IPS DF 19.7 (cell line): ENCODE measurements at places on chromosomes 3 and 15.

- no peak for DNase-seq
Measured at GRCh38 chr3:50241713-50242380, 5.8 kb downstream of the GNAI2 start.

- DNase-seq, result no peak
Measured at GRCh38 chr3:170233530-170233929, 11.3 kb downstream of the PRKCI start.

- no peak for DNase-seq
Measured at GRCh38 chr3:73542136-73542535, 82.6 kb downstream of the PDZRN3 start.

DNA sequence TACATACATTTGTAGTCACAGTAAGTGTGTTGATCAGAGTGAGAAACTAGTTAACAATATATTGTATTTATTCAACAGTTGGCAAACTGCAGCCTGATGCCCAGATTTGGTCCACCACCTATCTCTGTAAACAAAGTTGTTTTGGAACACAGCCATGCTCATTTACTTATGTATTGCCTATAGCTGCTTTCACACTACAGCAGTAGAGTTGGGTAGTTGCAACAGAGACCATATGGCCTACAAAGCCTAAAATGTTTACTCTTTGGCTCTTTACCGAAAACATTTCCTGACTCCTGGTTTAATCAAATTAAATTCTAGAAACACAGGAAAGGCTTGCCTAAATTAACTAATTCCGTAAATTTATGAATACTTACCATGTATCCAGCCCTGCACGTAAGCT lies 39.4 kb downstream of the CMC1 start:
- DNase-seq, result no peak

DNA sequence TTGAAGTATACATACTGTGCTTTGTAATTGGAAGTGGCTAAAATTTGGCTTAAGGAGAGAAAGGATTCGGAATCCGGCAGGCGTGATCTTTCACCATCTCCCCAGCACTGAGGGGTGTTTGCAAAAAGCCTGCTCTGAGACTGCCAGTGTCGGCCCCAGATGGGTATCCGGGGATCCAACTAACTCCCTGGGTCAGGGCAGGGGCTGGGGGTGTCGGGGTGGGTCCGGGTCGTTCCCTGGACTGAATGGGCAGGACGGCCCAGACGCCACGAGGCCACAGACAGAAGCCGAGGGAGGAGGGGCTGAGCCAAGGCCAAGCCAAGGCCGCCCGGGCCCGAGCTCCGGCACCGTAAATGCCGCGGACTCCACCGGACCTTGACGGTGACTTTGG lies 349 bp downstream of the PPIB start:
- no peak for DNase-seq

DNA sequence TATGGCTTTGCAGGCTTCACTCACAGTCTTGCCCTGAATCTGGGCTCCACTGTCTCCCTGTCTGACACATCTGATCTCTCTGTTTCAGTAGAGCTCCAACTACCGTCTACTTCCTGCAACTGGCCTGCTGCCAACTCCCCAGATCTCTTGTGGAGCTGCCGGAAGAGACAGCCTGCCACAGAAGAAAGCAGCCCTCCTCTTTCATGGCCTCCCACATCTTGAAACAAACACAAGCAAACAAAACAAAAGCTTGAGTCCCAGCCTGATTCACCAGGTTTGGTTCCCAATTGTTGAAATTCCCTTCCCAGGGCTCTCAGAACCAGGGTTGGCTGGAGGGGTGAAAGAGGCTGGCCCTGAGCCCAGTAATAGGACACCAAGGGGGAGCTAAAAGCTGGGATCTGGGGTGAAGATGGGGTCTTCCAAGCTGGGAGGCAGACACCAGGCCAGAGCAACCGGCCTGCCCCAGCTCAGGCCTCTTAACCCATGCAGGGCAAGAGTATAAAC lies 55.3 kb upstream of the CA12 start:
- no peak for DNase-seq

GRCh38 chr15:70264014-70264582 lies 166.4 kb upstream of the TLE3 start:
- no peak for DNase-seq

GRCh38 chr3:44048196-44048924 lies 193.3 kb upstream of the TOPAZ1 start:
- no peak for DNase-seq

DNA sequence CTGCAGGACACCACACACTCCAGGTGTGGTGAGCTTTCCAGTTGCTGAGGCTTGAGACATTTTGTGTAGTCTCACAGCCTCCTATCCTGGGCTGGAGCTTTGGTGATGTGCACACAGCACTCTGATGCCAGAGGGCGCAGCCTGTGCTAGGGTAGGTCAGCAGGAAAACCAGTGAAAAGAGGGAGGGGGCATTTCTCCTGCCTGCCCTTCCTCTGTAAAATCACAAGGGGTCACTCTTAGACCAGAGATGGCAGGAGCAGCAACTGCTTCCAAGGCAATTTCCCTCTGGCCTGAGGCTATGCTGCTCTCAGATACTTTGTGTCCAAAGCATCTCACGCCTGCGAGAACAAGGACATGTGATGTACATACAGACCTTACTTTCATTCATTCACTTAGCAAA lies 16.5 kb upstream of the MUSTN1 start:
- peak; percentile 42 for DNase-seq

DNA sequence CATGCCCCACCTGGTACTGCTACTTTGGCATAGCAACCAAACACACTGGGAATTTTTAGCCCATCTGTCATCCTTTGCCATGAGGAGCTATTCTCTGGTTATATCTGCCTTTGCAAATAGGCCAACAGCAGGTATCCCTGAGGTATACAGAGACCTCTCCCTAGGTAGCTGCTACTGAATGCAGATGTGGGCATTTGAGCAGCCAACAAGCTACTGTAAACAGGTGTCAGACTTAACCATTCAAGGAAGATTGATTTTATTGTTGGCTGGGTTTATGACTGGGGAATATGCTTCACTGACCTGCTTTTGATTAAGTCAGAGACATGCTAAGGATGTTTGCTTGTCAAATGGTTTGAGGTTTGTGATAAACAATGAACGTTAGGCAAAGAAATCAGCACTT lies 183.2 kb downstream of the OXSM start:
- no peak for DNase-seq

- DNase-seq, result no peak
Measured at GRCh38 chr15:83928392-83928734, 274.4 kb downstream of the ADAMTSL3 start.

DNA sequence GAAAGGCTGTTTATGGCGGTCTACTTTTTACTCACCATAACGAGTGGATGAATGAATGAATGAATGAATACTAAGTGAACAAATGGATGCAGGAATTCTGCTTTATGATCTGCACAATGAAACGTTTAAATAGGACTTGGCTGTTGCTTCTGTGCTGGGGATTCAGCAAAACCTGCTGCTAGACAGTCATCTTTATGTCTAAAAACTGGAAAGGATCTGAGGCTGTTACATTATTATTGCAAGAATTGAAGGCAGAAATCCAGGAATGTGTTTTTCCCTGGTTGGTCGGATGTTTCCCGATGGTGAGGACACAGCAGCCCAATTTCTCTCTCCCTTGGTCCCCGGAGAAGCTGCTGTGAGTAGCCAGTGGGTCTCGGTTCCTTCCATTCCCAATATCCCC lies 94.2 kb downstream of the GABRG3 start:
- no peak for DNase-seq
